ENCODE measurements at places on chromosomes 1 and 21. TPM values are rescaled to one million over a fixed set of nuclear protein-coding genes. Genes with fewer than 3 reads are reported as not detected.

BSND gene
- not detected for total RNA-seq

FCAMR gene
- total RNA-seq = not detected

IRF6 gene
- 21.3 TPM for total RNA-seq

LMX1A gene
- not detected for total RNA-seq

MOV10 gene
- 43.5 TPM for total RNA-seq

DDAH1 gene
- total RNA-seq = 10.8 TPM

GRCh38 chr1:117664314-117664713 is 58.5 kb downstream of the TENT5C start:
- H3K4me3 ChIP-seq = no peak overlapping the region
- no peak overlapping the region for H3K27ac ChIP-seq
- no peak for DNase-seq
- no peaks in the 10 kb centered on the region for H3K36me3 ChIP-seq

DNA sequence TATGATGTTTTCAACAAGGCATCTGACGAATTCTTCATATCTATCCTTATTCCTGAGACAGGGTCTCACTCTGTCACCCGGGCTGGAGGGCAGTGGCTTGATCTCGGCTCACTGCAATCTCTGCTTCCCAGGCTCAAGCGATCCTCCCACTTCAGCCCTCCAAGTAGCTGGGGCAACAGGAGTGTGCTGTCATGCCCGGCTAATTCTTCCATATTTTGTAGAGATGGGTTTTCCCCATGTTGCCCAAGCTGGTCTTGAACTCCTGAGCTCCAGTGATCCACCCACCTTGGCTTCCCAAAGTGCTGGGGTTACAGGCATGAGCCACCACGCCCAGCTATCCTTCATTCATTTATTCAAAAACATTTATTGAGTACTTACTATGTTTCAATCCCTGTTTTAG is 8.0 kb downstream of the YY1AP1 start:
- DNase-seq = no peak
- H3K27ac ChIP-seq = no peak overlapping the region
- peaks cover 4% of the 10 kb centered on the region for H3K4me1 ChIP-seq
- H3K36me3 ChIP-seq = peaks cover 25% of the 10 kb centered on the region

DNA sequence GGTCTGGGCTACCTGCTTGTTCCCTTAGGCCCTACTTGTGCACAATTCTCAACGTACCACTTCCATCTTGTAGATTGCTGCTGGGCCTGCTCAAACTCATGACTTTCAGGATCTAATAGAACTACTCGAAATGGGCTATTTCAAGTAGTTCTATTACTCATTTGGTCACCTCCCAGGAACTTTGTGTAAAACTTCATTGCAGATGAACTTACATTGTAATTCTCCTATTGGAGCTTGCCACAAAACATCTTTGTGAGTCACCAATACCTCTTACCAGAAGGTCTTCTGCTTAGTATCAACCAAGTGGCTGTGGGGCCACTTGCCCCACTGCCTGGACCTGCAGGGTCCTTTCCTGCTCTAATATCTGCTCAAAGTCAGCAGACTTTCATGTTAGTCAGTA is 10.7 kb upstream of the MYOCOS start:
- peaks cover 1% of the 10 kb centered on the region for H3K27me3 ChIP-seq
- no peaks in the 10 kb centered on the region for H3K4me1 ChIP-seq
- no peaks in the 10 kb centered on the region for H3K36me3 ChIP-seq
- DNase-seq = no peak

DNA sequence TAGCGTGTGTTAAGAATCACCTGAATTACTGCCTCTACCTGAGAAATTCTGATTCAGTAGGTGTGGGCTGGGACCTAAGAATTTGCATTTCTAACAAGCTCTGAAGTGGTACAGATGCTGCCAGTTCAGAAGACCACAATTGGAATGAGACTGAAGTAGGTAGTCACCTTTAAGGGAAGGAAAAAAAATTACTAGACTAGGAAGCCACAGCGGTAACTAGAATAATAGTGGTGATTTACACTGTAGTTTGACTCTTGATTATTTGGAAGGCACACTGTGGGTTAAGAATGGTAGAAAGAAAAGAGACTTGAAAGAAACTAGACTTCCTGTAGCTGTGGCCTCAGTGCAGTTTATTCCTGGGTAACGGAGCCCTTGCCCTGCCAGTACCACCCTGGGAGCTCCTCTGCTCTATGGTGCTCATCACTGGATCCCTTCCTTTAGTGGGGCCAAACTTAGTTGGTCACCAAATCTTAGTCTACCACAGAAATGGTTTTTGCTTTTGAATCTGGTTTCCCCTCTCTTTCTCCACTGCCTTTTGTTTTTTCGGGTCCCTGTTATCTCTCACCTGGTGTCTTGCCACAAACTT is 43.6 kb downstream of the ARID1A start:
- peak overlapping the region; percentile 8 for H3K4me3 ChIP-seq
- peaks cover 43% of the 10 kb centered on the region for H3K4me1 ChIP-seq
- H3K27me3 ChIP-seq = no peaks in the 10 kb centered on the region
- no peak for DNase-seq
- H3K27ac ChIP-seq = peak overlapping the region; percentile 11
- H3K36me3 ChIP-seq = peaks cover 38% of the 10 kb centered on the region

- H3K4me1 ChIP-seq = peaks cover 93% of the 10 kb centered on the region
- H3K27ac ChIP-seq = peak overlapping the region; percentile 100
- H3K27me3 ChIP-seq = peaks cover 23% of the 10 kb centered on the region
- DNase-seq = no peak
Observed at GRCh38 chr1:234722904-234723720, 113.1 kb upstream of the IRF2BP2 start.

DNA sequence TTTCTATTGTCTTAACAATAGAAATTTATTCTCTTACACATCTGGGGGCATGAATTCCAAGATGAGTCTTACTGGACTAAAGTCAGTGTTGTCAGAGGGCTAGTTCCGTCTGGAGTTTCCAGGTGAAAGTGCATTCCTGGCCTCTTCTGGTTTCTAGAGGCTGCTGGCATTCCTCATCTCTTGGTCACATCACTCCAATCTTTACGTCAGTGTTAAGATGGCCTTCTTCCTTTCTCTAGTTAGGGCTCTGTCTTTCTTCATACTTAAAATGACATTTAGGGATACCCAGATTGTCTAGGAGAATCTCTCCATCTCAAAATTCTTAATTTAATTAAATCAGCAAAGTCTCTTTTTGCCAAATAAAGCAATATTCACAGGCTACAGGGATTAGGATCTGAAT is 13.3 kb upstream of the PDC start:
- no peak for DNase-seq
- H3K36me3 ChIP-seq = no peaks in the 10 kb centered on the region
- H3K4me3 ChIP-seq = no peak overlapping the region
- no peaks in the 10 kb centered on the region for H3K4me1 ChIP-seq
- H3K27ac ChIP-seq = no peak overlapping the region

DNA sequence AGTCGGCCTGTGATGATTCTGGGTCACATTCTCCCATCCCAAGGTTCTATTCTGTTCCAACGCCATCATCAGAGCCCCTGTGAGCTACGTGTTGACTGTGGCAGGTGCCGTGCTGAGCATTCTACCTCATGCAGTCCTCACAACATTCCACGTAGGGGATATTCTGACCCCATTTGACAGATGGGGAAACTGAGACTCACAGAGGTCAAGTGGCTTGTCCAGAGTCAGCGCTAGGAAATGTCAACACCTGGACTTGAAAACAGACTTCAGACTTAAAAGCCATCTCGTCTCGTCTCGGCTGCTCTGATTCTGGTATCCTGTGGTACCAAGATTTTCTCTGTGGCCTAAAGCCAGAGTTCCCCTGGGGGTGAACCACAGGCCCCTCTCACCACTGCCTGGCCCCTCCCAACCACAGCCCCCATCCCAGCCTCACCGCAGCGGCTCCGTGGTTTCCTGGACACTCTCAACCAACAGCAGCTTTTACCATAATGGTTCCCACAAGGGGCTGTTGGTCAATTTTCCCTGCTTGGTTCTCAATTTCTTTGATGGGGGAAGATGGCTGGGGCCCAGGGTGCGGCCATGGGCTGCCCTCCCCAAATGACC is 39.6 kb downstream of the SDC3 start:
- peaks cover 9% of the 10 kb centered on the region for H3K27me3 ChIP-seq
- no peak overlapping the region for H3K4me3 ChIP-seq
- H3K4me1 ChIP-seq = peaks cover 15% of the 10 kb centered on the region
- DNase-seq = no peak

DNA sequence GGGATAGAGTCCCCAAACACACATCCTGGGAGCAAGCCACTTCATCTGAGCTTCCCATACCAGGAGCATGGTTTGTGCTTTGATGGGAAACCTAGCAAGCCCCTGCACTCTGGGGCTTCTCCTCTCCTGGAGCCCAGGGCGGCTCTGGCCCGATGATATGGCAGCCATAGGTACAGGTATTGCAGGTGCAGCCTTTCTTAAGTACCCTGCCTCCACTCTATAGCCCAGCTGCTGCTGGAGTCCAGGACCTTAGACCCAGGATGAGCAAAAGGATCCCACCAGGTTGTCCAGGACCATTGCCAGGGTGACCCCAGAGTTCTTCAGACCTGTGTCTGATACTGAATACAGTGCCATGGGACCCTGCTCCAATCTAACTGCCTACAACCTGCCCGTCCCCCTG is 4.2 kb downstream of the C1orf226 start:
- H3K4me3 ChIP-seq = peak overlapping the region; percentile 56
- DNase-seq = no peak
- H3K4me1 ChIP-seq = peaks cover 61% of the 10 kb centered on the region
- H3K36me3 ChIP-seq = peaks cover 35% of the 10 kb centered on the region

GRCh38 chr1:22651941-22652856 is 837 bp upstream of the C1QB start:
- no peak overlapping the region for H3K27ac ChIP-seq
- H3K36me3 ChIP-seq = no peaks in the 10 kb centered on the region
- H3K27me3 ChIP-seq = peaks cover 6% of the 10 kb centered on the region

GRCh38 chr1:60277269-60277668 is 203.7 kb upstream of the C1orf87 start:
- H3K4me3 ChIP-seq = no peak overlapping the region
- H3K27ac ChIP-seq = no peak overlapping the region
- no peaks in the 10 kb centered on the region for H3K27me3 ChIP-seq
- no peak for DNase-seq

DNA sequence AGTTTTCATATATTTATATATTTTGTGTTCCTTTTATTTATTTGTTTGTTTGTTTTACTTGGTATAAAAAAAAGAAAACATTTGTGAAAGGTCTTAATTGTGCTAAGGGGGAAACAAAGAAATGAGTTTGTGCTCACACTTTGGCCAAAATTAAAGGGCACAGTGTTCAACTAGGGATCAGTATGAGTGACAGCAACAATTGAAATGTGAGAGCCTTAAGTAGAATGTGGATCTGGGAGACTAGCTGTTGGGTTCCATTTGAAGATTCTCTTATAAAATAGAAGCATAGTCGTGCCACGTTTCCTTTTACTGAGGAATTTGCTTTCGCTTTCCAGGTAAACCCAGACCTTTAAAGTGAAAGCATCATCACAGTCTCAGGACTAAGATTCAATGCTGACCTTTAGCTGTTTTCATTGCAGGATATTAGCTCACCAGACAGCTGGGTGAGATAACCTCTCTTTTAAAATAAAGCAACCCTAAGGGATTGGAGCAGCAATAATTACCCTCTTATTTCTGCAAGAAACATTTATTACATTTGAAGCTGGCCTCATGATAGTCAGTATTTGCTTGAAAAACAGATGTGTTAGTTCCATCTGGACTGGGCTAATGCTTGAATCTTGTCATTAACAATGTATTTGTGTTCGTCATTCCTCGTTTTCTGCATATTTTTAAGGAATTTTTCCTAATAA is 37.1 kb upstream of the CD55 start:
- no peak overlapping the region for H3K4me3 ChIP-seq
- H3K36me3 ChIP-seq = no peaks in the 10 kb centered on the region
- DNase-seq = no peak
- no peak overlapping the region for H3K27ac ChIP-seq

DNA sequence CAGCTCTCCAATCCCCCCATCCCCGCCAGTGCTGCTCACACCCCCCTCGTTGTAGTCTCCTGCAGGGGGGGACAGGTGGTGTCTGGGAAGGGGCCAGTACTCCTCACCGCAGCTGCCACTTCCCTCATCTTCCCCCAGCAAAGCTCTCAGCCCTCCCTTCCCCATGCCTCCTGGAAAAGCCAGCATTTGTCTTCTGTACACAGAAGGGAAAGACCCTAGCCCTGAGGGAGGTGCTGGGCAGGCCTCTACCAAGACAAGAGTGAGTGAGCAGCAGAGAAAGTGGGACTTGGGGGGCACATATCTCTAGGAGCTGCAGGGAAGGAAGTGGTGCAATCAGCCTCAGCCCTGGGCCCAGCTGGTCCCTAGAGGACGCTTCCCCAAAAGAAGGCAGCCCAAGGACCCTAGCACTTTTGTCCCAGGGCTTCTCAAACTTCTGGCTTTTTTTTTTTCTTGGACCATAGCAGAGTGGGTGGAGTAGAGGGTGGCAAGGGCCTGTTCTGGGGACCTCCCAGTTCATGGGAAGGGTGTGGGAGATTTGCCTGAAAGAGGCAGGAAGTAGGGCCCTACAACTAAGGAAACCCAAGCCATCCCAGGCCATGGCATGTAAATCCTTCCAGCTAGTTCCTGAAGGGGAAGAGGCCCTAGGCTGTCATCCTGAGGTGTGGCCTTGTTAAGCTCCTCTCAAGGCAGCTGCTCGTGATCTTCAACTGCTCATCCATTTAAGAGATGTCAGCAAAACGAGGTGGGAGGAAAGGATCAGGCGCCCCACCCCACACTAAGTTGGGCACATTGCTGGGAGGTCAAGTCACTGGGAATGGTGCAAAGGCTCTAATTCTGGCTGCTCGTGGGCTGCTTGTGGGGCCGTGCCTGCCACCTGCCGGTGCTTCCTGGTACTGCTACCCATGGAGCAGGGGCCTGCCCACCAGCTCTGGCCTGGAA is 12.6 kb downstream of the ZC3H12A start:
- peaks cover 19% of the 10 kb centered on the region for H3K36me3 ChIP-seq
- H3K4me1 ChIP-seq = peaks cover 14% of the 10 kb centered on the region
- peak; percentile 88 for DNase-seq
- H3K4me3 ChIP-seq = peak overlapping the region; percentile 31
- H3K27ac ChIP-seq = peak overlapping the region; percentile 52

DNA sequence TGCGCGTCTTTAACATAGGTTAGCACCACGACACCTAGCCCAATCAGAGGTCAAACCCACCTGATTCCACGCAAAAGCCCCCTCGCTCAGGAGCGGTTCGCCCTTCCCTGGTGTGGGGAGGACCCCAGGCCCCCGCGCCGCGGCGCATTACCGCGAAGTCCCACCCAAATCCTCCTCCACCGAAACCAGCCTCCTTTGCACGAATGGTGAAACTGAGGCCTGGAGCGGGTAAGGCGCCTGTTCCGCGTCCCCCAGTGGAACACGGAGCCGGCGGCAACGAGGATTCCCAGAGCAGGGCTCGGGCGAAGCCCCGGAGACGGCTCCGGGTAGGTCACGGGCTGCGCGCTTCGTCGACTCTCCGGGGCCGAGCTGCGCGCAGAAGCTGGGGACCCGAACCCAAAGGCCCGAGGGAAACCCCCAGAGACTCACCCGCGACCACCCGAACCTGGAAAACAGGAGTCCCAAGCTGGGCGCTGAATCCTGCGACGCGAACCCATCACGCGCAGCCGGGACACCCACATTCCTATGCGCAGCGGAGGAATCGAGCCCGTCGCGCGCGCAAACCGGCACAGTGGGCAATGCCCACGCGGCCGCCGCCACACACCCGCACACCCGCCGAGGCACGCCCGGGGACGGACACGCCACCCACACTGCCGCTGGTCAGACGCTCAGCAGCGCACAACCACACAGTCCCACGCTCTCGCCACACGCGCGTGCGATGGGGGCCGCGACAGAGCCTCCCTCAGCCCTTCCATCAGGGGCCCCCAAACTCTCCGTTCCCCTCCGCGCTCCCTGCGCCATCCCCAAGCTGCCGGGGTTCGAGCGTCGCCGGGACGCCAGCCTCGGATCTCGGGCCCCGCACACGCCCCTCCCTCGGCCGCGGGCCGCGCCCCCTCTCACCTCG is 507 bp downstream of the GLIS1 start:
- H3K4me1 ChIP-seq = no peaks in the 10 kb centered on the region
- no peak overlapping the region for H3K27ac ChIP-seq
- peaks cover 7% of the 10 kb centered on the region for H3K27me3 ChIP-seq
- no peaks in the 10 kb centered on the region for H3K36me3 ChIP-seq

Data from endothelial cell (in vitro differentiated cells).